ENCODE measurements at places on chromosomes 2 and 18.

GRCh38 chr2:203603456-203604389 is 68.6 kb upstream of the RAPH1 start:
- no peak for DNase-seq

DNA sequence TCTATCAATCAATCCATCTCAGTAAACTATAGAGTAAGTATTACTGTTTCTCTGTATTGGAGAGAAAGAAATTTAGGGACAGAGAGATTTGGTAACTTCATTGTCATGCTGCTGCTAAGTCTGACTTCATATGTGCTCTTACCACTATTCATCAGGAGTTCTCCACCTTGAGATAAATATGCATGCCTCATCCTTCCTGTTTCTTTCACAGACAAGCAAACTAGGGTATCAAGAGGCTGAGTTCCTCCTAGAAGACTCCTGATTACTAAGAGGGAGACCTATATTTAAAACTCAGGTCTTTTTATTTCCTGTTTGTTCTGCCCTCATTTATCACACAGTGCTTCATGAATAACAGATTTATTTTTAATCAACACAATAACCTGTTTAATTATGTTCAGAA is 34.1 kb downstream of the RIT2 start:
- no peak for DNase-seq

- DNase-seq = no peak
These were observed 72.2 kb downstream of the BCL2L11 start for GRCh38 chr2:111192776-111193368.

DNA sequence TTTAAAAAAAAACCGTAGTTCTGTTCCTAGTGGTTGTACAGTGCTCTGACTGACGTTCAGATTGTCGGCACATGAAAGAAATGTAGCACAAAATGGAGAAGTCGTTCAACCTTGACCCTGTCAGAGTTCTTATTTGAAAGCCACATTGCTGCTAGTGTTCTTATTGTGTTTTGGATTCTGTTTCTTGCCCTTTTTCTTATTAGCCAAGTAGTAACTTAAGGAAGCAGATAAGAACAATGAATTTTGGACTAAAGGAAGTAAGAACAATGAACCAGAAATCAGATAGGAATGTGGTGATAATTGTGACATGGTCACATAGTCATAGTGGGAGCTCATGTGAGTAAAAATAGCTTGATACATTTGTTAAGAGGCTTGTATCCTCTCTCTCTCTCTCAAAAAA is 45.9 kb downstream of the RPIA start:
- no peak for DNase-seq

DNA sequence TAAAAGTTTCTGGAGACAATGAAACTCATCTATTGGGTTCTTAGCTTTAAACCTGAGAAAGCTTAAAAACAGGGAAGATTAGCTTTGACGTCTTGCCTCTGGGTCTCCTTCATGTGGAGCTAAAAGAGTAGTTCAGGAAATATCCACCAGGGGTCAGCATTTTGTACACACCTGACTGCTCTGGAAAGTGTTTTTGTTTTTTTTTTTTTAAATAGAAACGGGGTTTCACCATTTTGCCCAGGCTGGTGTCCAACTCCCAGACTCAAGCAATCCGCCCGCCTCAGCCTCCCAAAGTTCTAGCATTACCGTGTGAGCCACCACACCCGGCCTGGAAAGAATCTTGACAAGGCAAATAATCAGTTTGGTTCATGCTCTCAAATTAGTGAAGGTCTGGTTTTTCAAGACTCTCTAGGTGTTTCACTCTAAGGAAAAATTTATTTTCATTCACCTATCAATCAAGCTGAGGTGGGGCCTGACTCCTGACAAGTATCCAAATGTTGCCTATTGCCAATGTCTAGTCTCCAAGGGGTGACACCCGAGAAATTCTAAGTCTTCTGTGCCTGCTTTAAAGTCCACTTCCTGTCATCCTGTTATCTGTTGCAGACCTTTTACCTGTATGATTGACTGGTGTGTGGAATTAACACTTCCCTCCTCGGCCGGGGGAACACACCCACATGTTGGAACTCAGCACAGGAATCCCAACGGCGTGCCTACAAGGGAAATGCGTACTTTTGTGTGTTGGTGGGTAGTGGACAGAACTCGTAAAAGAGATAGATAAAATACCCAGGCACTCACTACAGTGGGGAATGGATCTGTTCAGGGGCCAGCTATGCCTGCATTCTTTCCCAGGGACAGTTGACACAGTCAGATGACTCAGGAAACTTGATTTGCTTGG is 11.3 kb downstream of the IL1RN start:
- peak; percentile 24 for DNase-seq

- no peak for DNase-seq
These were observed 146.9 kb downstream of the CERS6 start for GRCh38 chr2:168602846-168603401.

GRCh38 chr2:176321916-176322315 is 52.7 kb downstream of the MTX2 start:
- DNase-seq = no peak

DNA sequence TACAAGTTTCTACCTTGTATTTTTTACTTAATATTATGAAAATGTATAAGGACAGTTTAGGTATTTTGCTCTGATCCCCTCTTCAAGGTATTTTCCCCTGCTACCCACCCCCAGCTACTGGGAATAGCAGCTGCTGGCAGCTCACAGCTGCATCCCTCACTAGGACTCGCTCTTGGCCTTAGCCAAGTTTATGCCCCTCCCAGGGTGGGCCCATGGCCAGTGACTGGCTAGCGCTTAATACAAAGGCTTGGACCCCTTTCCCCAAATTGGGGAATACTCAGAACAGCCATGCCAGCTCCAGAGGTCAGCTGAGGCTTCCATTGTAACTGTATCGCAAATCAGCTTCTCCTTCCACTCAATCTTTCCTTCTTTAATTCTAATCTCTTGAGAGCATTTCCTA is 131.3 kb downstream of the GFPT1 start:
- DNase-seq = no peak

- no peak for DNase-seq
These were observed 24.7 kb downstream of the CLUL1 start for GRCh38 chr18:621291-622043.

- no peak for DNase-seq
These were observed 9.9 kb downstream of the NEU4 start for GRCh38 chr2:241818943-241819270.

DNA sequence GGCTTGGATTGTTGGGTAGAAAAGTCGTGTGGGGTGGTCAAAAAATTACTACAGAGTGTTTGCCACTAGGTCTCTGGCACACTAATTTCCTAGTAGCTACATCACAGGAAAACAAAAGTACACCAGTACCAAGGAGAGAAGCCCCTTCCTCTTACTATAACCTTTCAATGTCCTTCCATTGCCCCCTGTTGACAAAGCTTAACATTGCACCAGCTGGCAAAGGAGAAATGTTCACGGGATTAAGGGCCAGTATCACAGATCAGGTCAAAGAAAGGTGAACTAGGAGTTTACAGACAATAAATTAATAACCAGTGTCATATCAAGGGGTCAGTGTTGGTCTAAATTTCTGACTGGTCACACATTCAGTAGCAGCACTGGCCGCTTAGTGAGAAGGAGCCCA is 1139.6 kb upstream of the FAM98A start:
- no peak for DNase-seq

GRCh38 chr2:181430406-181431118 is 26.6 kb upstream of the ITGA4 start:
- DNase-seq = no peak

- no peak for DNase-seq
These were observed 17.7 kb upstream of the ACTR3 start for GRCh38 chr2:113872201-113872600.

GRCh38 chr2:157216286-157216965 is 41.1 kb upstream of the GALNT5 start:
- DNase-seq = no peak

- DNase-seq = no peak
These were observed 229.2 kb downstream of the GALR1 start for GRCh38 chr18:77478646-77479442.

GRCh38 chr2:125254010-125254409 is 1228.9 kb downstream of the CNTNAP5 start:
- DNase-seq = no peak

- no peak for DNase-seq
These were observed 13.1 kb downstream of the HS6ST1 start for GRCh38 chr2:128305555-128306080.

DNA sequence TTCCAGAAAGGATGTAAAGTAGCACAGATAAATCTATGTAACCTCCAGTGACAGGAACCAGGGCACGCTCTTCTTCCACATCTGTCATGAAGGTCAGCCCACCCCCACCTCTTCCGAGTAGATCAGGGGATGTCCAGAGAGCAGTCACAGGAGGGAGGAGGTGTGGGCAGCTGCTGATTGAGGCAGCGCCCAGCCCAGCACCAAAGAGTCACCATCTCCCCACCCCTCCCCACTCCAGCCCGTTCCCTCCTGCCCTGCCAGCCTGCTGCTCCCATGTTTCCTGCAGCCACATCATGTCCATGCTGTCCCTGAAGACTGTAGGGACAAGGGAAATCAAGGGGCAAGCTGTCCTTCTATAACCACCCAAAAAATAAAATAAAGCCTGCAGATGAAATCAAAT is 269.8 kb downstream of the BCL11A start:
- no peak for DNase-seq

- DNase-seq = no peak
These were observed 24.8 kb upstream of the CRIM1 start for GRCh38 chr2:36330473-36331395.

DNA sequence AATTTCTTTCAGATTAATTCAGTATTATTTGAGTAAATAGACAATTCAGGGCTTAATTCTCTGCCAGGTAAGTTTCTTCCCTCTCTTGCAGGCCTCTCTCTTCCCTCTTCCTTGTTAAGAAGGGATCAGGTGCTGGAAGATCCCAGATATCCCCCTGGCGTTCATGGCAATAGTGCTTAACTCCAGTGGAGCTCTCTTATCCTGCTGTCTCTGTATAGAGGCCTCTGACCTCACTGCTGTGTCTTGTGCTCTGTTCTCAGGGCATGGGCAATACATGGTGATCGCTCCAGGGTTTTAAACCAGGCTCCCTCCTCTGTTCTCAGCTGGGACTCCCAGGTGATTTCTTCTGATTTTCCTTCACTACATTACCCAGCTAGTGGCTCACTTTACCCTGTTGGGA is 226.8 kb downstream of the MC4R start:
- DNase-seq = no peak

DNA sequence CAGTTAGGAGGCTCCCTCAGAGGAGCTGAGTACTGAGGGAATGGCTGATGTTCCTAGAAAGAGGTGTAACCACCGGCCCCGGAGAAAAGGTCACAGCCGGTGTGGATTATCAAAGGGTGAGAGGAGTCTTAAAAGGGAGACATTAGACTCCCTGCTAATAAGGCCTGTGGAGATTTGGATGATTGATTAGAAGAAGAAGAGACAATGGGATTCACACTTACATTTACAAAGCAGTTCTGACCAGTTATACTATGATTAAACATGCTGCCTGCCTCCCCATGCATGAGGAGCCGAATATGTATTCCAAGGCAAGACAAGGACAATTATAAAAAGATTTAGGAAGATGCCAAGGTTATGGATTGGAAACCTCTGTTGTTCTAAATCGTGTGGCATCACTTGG is 302.4 kb downstream of the SLC4A3 start:
- no peak for DNase-seq

GRCh38 chr2:21438949-21439348 is 315.2 kb downstream of the TDRD15 start:
- DNase-seq = no peak

GRCh38 chr2:202022755-202023154 is 10.9 kb upstream of the FZD7 start:
- no peak for DNase-seq

DNA sequence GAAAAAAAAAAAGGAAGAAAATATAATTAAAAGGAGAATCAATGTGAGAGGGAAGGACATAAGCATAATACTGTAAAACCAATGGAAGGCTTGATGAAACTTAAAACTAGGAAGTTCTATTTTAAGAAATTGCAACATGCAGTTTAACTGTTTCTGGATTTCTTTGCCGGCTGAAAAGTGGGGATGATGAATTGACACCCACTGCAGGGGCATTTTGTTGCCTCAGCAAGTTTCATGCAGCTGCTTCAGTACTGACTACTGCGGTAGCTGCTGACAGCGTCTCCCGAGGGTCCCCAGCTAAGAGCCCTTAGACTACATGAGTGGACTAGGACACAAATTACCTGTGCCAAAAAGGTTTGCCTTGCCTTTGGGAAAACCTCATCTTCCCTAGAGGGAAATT is 69.2 kb downstream of the B3GNT2 start:
- DNase-seq = no peak

DNA sequence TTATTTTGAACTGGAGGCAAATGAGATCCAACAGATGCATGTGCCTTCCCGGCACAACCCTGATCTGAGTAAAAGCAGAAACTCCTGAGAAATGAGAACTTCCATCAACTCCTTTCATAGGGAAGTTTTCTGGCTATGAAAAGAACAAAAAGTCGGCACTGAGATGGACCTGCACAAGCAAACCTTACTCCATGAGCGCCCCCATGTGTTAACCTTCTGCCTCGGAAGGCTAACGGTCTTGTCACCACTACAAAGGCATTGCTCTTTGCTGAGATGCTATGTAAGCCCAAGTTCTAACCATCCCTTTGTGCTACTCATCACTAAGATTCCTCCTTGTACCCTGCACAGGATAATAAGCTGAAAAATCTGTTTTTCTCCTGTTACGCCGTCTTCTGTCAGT is 57.3 kb upstream of the SULT1C3 start:
- DNase-seq = no peak

DNA sequence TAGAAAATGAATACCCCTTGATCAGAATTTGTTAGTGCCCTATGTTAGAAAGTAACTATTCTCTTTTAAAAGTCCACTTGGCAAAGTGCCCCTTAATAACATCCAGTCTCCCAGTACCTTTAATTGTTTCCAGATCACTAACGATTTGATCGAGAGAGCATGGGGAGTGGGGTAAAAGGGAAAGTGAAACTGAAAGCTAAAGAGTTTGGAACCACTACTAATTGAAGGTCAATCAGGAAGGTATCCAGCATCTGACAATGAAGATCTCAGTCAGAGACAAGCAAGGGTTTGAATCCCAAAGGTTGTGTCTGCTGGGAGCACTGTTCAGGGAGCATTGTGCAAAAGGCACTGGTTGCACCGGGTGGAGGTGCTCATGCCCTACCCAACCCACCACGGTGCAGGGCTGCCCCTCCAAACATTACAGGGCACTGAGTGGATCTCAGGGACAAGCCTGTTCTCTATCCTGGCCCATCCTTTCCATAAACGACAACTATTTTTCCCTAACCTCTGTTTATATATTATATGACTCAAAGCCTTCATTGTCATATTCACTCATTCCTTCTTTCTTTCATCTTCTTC is 14.6 kb upstream of the RIT2 start:
- DNase-seq = no peak
